Activated CD4-positive, alpha-beta T cell treated with anti-CD3 and anti-CD28 coated beads, Interleukin-2, amount 10 ng/mL, durations not matched to agents 24 days and 14 days (primary cell): ENCODE measurements at places on chromosomes 16 and 17. TPM values are rescaled to one million over a fixed set of nuclear protein-coding genes. Genes with fewer than 3 reads are reported as not detected.
A peak's percentile ranks its signal among the peaks of the same experiment; 100 is the strongest.

DNA sequence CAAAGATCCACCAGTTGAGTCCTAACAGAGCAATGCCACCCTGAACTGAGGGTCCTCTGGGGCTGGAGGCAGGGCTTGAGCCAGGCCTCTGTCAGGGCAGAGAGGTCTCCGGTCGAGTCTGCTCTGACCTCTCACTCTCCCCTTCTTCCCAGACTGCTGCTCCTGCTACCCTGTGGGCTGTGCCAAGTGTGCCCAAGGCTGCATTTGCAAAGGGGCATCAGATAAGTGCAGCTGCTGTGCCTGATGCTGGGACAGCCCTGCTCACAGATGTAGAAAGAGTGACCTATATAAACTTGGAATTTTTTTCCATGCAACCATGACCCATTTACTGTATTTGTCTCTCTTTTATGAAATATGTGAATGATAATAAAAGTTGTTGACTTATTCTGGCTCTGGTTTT is 2.4 kb upstream of the MT1B start:
- no peak overlapping the region for H3K27ac ChIP-seq
- H3K27me3 ChIP-seq = peaks cover 51% of the 10 kb centered on the region
- no peaks in the 10 kb centered on the region for H3K36me3 ChIP-seq

DNA sequence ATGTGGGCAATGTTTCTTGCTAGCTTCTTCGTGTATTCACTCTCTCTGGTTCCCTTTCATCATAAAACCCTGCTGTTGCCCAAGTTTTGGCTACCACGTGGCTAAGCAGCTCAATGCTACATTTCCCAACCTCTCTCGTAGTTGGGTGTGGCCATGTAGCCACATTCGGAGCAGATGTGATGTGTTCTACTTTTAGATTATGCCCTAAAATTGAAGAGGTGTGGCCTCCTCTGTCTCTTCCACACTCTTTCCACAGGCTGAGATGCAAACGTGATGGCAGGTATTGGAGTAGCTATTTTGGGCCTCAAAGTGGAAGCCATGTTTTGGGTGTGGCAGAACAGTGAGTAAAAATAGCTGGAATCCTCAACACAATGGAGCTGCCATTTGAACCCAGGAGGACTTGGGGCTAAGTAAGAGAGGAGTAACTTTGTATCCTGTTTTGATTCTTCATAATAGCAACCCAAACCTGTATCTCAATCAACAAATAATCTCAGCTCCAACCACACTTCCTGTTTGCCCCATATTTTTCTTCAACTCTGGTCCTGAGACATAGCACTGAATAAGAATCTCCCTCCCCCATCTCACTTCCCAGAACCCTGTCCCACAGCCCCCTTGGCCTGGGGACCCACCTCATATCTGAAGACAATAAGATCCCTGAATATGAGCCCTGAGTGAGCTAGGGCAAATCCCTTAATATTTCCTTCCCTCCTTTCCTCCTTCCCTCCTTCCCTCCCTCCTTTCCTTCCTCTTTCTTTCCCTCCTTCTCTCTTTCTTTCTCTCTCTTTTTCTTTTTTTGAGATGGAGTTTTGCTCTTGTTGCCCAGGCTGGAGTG is 4.0 kb downstream of the NUPR1 start:
- H3K27ac ChIP-seq = no peak overlapping the region
- H3K36me3 ChIP-seq = no peaks in the 10 kb centered on the region
- H3K4me1 ChIP-seq = peaks cover 13% of the 10 kb centered on the region
- no peak overlapping the region for H3K4me3 ChIP-seq
- no peaks in the 10 kb centered on the region for H3K27me3 ChIP-seq

DNA sequence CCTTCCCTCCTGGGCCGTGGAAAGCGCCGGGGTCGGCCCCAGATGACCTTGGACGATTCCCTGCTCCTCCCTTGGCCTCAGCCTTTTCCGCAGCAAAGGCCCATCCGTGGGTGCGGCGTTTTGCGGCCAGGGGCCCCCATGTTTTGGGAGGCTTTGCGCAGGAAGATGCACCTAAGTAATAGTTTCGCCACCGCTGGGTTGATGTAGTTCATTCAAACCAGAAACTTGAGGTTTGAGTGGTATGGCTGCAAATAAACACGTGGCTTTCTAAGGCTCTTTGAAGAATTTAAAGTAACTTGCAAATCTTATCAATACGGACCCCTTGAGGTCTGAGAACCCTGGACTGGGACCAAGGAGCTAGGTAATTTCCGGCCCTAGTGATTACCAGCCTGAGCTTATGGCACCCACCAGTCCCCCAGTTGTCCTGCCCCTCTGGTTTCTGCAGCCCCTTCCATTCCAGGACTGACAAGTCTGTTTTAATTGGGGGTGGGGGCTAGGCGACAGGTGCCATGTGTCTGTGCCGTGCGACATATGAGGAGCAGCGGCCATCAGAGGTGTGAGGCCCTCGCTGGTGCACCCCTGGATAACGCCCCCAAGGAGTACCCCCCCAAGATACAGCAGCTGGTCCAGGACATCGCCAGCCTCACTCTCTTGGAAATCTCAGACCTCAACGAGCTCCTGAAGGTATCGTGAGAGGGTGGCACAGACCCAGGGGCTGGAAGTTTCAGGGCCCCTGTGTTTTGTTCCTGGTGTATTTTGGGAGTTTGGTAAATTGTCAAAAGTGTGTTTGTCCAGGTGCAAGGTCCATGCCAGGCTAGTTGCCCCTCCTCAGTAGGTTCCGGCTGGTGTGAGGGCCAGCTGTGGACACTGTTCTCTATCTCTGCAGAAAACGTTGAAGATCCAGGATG is 834 bp downstream of the MRPL12 start:
- H3K27me3 ChIP-seq = no peaks in the 10 kb centered on the region
- H3K27ac ChIP-seq = peak overlapping the region; percentile 78
- peaks cover 64% of the 10 kb centered on the region for H3K36me3 ChIP-seq
- peak; percentile 77 for DNase-seq

MEOX1 gene
- 0.21 and 0.50 TPM in 2 replicates for total RNA-seq

DNA sequence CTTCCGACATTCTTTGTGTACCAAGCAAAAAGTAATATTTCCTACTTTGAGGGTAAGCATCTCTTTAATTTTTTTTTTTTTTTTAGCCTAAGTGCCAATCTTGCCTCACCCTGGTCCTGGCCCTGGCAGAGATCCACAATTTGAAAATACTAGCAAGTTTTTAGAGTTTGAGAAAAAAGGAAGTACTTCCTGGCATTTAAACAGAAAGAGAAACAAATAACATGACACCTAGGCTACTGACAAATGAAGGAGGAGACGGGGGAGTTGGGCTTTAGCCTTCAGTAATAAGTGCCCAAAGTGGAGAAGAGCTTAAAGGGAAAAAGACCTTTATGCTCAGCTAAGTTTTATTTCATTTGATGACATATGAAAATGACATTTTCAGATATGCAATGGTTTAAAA is 92.8 kb downstream of the HS3ST3A1 start:
- peak overlapping the region; percentile 40 for H3K4me3 ChIP-seq
- H3K27ac ChIP-seq = no peak overlapping the region
- peak; percentile 58 for DNase-seq
- H3K36me3 ChIP-seq = no peaks in the 10 kb centered on the region
- peaks cover 8% of the 10 kb centered on the region for H3K27me3 ChIP-seq
